ENCODE measurements at places on chromosomes 7 and 10. TPM values are rescaled to one million over a fixed set of nuclear protein-coding genes. Genes with fewer than 3 reads are reported as not detected.

GRCh38 chr10:3053155-3053554 is 14.2 kb upstream of the PFKP start:
- no peak for DNase-seq

DNA sequence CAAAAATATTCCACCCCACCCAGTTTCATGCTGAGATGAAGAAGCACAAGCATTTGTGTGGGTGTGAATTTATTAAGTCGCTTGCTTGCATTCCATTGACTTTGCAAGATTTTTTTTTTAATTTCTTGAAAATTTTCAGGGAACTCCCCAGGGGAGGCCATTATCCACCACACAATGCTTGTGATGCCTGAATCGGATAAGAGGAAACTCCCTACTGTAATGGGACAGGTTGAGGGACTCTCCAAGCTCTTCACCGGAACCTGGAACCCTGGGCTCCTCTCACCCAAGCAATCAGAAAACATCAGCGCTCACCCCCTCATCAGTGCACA is 153.6 kb upstream of the ZMIZ1 start:
- no peak for DNase-seq

GRCh38 chr10:79244841-79245504 is 102.3 kb upstream of the PPIF start:
- no peak for DNase-seq

DNA sequence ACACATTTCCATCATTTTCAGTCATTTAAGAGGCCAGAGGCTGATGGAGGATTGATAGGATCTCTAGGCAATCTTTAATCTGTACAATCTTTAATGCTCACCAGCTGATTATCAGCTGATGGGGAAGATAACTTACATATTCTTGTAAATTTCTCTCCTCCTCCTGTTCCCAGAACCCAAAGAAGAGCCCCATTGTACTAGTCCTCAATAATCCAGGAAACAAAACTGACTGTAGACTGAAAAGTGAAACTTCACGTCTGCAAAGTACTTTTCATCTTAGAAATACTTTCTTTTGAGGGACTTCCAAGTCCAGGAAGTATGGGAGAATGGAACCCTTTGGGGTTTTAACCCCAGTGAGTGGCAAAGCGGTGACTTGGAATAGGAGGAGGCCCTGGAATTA is 283.3 kb downstream of the FRMD4A start:
- no peak for DNase-seq

DNA sequence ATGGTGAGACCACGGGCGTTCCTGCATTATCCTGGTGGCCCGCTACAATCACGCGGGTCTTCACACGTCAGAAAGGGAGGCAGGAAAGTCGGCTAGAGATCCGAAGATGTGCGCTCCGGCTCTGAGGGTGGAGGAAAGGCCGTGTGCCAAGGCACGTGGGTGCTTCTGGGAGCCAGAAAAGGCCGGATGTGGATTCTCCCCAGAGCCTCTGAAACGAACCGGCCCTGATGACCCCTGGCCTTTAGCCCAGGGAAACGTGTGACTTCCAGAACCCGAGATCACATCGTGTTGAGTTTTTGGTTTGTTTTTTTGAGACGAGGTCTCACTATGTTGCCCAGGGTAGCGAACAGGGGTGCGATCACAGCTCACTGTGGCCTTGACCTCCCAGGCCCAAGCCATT is 244.2 kb downstream of the ELFN1 start:
- DNase-seq: no peak

DNA sequence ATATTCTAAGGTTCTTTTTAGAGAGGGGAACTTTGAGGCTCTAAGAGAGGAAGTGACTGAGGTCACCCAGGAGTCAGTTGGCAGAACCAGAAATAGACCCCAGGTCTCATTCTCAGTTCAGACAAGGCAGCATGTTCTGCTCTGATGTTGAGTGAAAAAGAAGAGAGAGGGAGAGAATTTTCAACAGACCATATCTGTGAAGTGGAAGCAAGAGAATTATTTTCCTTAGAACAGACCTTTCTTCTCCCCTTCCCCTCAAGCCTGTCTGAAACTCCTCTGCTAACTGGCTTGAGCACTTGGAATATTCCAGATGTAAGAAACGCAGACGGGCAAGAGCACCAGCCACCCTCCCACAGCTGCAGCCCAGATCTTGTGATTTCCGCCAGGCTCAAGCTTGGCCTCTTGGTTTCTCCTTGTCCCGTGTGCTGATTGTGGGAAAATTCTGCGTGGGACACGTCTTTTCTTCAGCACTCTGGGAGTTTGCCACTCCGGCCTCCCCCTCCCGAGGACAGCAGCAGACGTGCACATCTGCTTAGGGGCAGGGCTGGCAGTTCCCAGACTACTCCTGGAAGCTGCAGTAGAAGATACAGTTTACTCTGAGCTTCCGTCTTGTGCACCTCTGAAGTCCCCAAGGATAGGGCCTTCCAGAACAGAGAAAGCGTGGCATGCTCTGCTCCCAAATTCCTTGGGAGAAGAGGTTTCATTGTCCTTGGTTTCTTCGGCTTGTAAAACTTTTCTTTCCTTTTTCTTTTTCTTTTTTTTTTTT is 22.7 kb upstream of the IKZF1 start:
- DNase-seq: no peak

- no peak for DNase-seq
Measured at GRCh38 chr7:117951285-117951684, 78.0 kb upstream of the CTTNBP2 start.

GRCh38 chr10:92291921-92292845 is 1.2 kb downstream of the MARCHF5 start:
- DNase-seq: no peak

DNA sequence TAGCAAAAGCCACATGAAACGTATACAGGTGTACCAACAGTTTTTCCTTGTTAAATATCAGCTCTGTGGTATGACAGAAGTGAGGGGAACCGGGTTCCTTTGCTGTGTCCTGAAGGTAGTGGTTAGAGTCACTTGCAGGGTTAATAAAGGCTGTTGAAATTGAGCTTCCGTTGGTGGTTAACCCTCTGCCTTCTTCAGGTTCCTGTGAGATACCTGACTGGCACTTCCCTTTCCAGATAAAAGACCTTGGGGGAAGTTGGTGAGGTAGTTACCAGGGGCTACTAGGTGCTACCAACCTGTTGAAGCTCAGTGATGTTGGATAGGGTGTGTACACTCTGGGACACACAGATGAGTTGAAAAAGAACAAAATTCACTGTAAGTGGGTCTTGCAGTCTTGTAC is 384.1 kb downstream of the GATA3 start:
- no peak for DNase-seq

DNA sequence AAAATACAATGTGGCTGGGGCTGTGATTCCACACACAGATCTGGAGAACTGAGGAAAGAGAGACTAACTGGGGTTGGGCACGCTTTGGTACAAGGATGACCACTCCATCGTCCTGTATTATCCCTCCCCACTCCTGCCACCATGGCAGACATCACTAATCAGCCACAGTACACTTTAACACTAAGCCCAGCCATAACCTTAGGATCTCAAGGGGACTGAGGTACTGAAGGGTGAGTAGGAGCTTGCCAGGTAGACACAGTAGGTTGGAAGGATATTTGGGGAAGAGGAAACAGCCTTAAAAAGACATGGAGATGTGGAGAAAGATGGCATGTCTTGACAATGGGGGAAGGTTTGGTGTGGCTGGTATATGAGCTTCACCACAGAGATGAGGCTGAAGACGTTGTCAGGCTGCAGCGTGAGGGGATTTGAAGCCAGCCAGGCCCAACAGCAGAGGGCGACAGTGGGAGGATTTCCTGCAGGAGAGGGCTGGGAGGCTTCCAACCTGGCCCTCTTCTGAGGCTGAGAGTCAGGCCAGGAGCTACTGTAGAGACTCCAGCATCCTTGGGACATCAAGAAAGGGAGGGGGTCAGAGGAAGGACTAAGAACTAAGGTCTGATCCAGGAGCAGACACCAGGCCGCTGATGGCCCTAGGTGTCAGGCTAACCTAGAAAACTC is 58.6 kb upstream of the COL13A1 start:
- DNase-seq: no peak

DNA sequence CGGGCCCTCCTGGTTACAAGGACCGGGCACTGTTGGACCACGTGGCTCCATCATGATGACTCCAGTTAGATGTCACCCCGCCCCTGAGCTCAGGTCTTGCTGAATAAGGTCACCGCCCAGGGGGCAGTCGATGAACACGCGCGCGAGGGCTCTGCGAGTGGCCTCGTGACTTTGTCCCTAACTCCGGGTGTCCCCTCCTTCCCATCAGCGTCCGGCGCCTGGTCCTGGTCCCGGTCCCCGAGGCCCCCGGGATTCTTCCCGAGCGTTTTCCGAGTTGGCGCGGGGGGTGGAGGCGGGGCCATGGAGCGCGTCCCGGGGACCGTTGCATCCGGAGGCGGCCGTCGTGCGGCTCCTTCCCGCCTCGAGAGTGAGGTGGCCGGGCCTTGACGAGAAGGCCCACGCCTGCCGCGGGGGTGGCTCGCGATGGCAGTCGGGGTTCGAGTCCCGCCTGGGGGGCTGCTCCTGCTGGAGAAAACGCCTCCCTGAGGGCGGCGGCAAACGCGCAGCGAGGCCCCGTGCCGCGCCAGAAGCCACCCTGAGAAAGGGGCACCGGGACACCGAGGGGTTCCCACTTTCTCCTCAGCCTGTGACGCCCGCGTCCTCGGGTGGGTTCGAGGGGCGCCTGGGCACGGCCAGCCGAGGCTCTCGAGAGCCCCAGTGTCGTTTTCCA is 569 bp upstream of the NPTX2 start:
- DNase-seq: no peak

- no peak for DNase-seq
Measured at GRCh38 chr10:12103802-12104201, 25.7 kb upstream of the SEC61A2 start.

DNA sequence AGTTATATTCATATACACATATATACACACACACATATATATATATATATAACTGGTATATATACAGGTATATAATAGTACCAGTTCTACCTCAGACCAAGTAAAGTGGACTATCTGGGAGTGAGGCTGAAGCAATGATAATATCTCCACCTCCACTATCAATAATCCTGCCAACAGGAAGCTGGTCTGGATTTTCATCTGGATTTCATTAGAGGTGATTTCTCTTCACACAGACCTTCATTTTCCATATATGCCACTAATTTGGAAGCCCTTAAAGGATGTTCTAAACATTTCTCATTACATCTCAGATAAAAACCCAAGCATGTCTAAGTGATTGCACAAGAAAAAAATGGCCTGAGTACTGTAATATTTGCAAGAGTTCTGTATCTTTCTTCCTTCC is 1.7 kb upstream of the SLC35B4 start:
- DNase-seq: no peak

RNLS gene
- 11.4 TPM for total RNA-seq

GARS1 gene
- total RNA-seq: 271 TPM

PRKCQ gene
- total RNA-seq: 0.23 TPM

BUB3 gene
- total RNA-seq: 237 TPM

EEPD1 gene
- total RNA-seq: 48.0 TPM

BLNK gene
- total RNA-seq: 0.10 TPM

LRRC17 gene
- total RNA-seq: 0.39 TPM
